Stimulated activated CD4-positive, alpha-beta T cell treated with anti-CD3 and anti-CD28 coated beads, TNF-alpha, amount 100 ng/mL, for 24 hours (primary cell): ENCODE measurements at places on chromosomes 5 and 9.

GRCh38 chr5:58761407-58761806, 178.5 kb downstream of the RAB3C start:
- DNase-seq = no peak

DNA sequence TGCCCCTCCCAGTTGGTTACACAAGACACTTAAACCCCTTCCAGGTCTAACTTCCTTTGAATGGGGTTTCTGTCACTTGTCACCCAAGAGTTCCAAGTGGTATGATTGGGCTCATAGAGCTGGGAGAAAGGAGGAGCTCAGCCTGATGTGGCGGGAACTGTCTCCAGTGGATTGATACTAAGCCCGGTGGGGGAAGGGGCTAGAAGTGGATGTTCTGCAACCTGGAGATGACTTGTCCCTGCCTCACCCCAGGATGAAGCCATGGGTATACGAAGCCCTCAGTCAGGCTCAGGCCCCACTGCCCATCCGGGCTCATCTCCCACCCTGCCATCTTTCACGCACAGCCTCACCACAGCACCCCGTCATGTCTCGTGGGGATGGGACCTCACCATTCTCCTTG, 203.9 kb downstream of the CDK5RAP2 start:
- DNase-seq = no peak

DNA sequence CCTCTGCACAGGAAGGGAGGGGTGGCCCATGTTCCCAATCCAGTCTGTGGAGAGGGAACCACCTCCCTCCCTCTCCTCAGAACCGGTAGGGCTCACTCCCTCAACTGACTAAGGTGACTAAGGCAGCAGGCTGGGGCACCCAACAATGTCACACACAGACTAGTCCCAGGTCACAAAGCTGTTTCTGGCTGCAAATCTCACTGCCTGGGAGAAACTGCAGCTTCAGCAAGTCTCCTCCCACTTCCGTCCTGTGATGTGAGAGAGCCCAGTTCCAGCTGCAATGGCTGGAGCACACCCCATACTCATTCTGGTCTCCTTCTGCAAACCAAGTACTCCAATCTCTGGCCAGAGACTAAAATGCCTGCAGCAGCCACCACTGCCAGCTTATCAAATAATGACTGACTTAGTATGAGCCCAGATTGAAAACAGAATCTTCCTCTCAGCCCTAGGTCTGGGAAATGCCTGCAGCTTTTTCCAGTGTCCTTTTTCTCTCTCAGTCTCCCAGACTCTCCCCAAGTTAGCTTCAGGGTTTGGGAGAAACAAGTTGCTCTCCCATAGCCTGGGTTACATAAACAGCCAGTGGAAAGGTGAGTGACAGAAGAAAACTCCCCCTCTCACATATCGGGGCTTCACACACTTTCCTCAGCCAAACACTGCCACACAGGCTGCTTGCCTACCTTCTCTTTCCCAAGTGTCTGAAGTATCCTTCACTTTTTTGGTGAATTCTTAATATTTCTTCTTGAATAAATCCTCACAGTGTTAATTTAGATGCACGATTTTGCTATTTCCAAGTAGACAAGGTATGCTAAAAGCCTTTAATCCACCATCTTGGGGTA, 247.4 kb upstream of the RASA1 start:
- DNase-seq = no peak

DNA sequence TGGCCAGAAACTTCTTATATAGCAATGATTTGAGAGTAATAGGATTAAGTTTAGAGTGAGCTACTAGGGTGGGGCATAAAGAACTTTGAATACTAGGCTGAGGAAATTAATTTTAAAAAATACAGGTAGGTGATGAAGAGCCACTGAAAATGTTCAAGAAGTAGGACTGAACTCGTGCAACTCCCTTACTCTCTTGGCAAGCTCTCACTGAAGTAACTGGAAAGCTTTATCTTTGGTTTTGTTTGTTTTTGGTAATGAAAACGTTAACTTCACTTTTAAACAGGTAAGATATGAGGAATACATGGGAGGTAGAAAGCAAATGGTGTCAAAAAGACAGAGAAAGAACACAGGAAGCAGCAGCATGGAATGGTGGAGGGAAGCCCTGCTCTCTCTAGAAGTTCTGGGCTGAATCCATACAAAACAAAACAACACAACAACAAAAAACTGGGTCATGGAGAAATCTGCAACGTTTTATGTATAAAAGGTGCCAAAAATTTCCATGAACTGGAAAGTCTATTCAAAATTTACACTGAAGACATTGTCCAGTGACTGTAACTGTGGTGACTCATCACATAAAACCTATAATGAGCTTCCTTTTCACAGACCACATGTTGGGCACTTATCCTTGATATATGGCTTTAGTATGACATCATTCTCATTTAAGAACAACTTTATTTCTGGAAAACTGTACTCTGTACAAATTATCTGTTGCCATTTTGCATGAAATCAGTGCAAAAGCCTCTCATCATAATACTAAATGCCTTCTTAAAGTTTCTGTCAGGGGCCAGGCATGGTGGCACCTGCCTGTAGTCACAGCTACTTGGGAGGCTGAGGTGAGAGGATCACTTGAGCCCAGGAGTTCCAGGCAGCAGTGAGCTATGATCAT, 91.2 kb upstream of the CHD1 start:
- DNase-seq = no peak

DNA sequence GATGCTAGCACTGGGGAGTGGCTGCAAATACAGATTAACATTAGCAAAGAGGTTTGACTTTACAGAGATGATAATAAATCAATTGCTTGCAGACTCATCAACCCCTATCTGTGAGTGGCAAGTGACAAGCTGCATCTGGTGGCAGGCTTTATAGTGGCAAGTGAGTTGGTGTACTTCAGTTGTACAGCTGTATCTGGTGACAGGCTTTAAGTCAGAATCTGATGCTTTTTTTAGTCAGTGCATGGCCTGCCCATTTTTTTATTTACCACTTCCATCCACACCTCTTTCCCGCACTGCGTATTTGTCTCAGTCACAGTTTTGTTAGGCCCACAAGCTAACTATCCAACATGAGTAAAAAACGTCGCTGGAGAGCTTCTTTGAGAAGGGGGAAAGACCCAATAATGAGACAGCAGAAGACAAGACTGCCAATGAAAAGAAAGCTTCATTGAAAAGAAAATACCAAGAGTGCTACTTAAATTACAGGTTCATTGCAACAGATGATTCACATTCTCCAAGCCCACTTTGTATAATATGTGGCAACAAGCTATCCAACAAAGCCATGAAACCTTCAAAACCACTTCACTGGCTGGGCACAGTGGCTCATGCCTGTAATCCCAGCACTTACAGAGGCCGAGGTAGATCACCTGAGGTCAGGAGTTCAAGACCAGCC, 23.1 kb downstream of the ANP32B start:
- DNase-seq = no peak

- no peak for DNase-seq
These were observed 262.9 kb downstream of the SPOCK1 start for GRCh38 chr5:137236252-137236651.

- no peak for DNase-seq
These were observed 15.5 kb downstream of the C5orf15 start for GRCh38 chr5:133952729-133953567.

GRCh38 chr9:122060481-122060880, 32.6 kb downstream of the TTLL11 start:
- no peak for DNase-seq

- DNase-seq = no peak
These were observed 11.8 kb upstream of the BTNL9 start for GRCh38 chr5:181028032-181028819.

GRCh38 chr5:139403418-139403786, 487 bp downstream of the SPATA24 start:
- no peak for DNase-seq

GRCh38 chr5:78355561-78355960, 4.9 kb upstream of the SCAMP1 start:
- no peak for DNase-seq

GRCh38 chr5:124941051-124942049, 194.9 kb upstream of the ZNF608 start:
- DNase-seq = no peak

GRCh38 chr9:135729480-135729879, 27.5 kb downstream of the KCNT1 start:
- no peak for DNase-seq

DNA sequence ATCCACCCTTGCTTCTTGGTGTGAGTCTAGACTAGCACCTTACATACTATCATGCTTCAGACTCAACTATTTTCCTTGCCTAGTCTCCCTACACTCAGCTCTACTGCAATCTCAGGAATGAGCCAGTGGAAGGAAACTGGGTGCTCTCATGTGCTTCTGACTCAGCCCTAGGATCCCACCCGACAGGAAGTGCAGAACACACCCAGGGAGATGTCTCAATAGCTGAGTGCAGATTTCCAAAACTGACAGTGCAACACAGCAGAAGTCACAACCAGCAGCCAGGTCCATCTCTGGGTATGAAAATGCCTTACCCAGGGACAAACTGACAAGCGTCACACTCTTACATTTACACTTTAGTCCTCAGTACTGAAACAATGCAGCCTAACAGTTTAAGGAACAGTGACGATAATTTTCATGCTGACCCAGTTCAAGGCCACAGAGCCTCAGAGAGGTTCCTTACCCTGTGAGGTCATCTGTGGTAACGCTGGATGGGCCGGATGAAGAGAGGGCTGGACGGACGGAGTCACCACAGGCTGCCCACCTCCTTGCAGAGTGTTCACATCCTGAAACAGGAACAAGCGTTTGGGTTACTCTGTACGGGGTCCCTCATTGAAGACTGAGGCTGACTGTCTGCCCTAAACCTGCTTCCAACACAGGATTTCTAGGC, 33.0 kb downstream of the FKBP15 start:
- DNase-seq = no peak

- DNase-seq = no peak
These were observed 250.9 kb downstream of the TMEM232 start for GRCh38 chr5:110475529-110475928.

DNA sequence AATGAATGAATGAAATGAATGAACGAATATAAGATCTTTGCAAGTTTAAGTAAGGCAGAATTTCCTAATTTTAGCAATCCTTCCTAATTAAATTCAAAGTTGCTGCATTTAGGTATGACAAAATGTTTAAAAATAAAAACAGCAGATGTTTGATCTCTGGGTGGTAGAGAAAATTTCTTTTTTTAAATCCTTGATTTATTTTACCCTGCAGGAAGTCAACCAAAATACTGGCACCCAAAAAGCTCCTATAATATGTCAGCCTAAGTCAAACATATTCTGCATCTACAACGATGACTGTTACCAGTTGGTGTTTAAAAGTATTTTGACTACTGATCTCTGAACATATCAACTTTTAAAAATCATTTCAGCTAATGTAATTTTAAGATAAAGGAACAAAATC, 58.4 kb downstream of the TTC39B start:
- no peak for DNase-seq

DNA sequence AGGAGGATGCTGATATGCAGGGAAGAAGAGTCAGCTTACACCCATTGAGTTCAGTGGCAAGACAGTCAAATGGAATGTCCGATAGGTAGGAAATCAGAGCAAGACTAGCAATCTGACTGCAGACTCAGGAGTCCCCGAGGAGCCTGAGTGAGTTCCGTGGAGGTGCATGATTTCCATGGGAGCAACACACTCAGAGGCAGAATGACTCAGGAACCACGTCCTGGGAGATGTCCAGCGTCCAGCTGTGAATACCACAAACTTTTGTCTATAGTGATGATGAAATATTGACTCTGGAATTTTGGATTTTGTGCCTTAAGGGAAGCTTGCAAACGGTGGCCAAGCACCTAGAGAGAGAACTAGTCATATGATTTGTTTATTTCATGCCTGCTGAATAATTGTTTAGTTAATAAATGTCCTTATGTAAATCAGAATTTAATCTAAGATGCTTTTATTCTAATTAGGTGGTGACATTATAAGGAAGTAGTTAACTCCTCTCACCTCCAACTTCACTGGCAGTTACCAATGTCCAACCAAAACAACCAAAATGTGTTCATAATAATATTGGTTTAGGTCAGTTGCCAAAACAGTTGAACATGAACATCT, 100.4 kb downstream of the PDE4D start:
- no peak for DNase-seq

GRCh38 chr5:10724781-10725507, 36.1 kb downstream of the DAP start:
- no peak for DNase-seq

- DNase-seq = no peak
These were observed 28.2 kb downstream of the ITGA2 start for GRCh38 chr5:53017383-53017782.

DNA sequence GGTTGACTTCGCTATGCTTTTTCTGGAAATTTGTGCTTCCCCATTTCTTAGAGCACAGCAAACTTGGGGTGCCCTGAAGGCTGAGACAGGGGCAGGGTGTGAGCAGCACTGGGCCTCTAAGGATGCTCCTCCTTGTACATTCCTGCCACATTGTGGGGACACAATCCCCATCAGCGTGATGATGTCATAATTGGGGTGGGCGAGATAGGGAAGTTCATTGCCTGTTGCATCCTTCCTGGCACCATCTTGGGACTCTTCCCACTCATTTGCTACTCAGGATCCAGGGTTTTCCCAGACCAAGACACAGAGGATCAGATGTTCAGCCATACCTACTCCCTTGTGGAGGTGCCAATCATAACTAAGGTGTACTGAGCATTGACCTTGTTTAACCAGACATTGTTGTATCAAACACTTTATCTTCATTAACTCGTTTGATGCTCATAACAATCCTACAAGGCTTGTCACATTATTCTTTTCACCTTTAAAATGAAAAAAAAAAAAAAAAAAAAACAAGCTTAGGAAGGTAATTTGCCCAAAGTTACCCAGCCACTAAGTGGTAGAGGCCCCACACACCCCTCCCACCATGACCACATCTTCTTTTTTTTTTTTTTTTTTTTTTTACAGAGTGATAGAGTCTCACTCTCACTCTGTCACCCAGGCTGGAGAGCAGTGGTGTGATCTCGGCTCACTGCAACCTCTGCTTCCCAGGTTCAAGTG, 87.6 kb downstream of the UGCG start:
- DNase-seq = no peak

GRCh38 chr9:70600506-70600905, 186.0 kb upstream of the KLF9 start:
- no peak for DNase-seq

- peak; percentile 49 for DNase-seq
These were observed 709 bp downstream of the UAP1L1 start for GRCh38 chr9:137077758-137078693.

GRCh38 chr9:33381231-33381791, 21.1 kb downstream of the AQP7 start:
- DNase-seq = no peak

- no peak for DNase-seq
These were observed 207.6 kb upstream of the CDKN2B start for GRCh38 chr9:22216730-22217172.

GRCh38 chr5:180820788-180821321, 18.2 kb upstream of the MGAT1 start:
- DNase-seq = no peak

GRCh38 chr5:103669615-103670014, 107.0 kb upstream of the NUDT12 start:
- DNase-seq = no peak
